ENCODE measurements at places on chromosomes 3 and 15. TPM values are rescaled to one million over a fixed set of nuclear protein-coding genes. Genes with fewer than 3 reads are reported as not detected.

Gene TMEM40
- not detected for total RNA-seq

Gene ISG20
- 2.9 TPM for total RNA-seq

Gene GASK1A
- total RNA-seq = 7.9 TPM

Gene UTS2B
- not detected for total RNA-seq

Gene GREM1
- total RNA-seq = 0.57 TPM

Gene STRIT1
- total RNA-seq = 0.38 TPM

Data from H1 (cell line).